ENCODE measurements at places on chromosomes 7 and 10.

GRCh38 chr7:80871228-80871627, 47.6 kb downstream of the SEMA3C start:
- DNase-seq, result no peak

DNA sequence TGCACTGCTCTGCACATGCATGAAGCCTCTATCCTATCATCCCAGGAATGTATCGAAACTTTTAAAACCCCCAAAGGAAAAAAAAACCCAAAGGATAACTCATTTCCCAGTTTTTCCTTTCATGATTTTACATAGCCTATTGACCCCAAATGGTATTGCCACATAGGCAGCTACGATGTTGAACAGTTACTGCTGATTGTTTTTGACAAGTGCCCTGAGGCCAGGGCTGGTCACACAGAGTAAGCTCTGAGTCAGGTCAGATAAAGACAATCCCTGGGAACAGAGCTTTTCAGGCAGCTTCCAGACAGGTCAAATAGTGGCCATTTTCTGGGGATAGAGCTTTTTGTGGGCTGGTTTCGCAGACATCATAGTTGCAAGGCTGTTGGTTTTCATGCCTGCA, 52.1 kb downstream of the MYL10 start:
- no peak for DNase-seq

DNA sequence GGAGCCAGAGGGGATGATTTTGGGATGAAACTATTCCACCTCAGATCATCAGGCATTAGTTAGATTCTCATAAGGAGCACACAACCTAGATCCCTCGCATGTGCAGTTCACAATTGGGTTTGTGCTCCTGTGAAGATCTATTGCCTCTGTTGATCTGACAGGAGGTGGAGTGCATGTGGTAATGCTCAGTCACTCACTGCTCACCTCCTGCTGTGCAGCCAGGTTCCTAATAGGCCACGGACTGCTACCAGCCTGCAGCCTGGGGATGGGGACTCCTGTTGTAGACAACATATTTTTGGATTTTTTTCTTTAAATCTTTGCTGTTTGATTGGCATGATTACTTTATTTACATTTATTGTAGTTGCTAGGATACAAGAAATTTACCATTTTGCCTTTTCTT, 765.0 kb downstream of the INHBA start:
- DNase-seq, result no peak

- DNase-seq, result no peak
Observed at GRCh38 chr7:18212758-18213157, 185.1 kb upstream of the PRPS1L1 start.

GRCh38 chr10:17003651-17004286, 125.8 kb downstream of the CUBN start:
- DNase-seq, result no peak

- DNase-seq, result no peak
Observed at GRCh38 chr10:66981361-66982052, 55.7 kb downstream of the LRRTM3 start.

GRCh38 chr10:77188000-77188395, 449.6 kb downstream of the KCNMA1 start:
- no peak for DNase-seq

All from NCI-H748 treated with DMSO at 0.1 percent for 48 hours (cell line).